ENCODE measurements at places on chromosomes 1 and 21. TPM values are rescaled to one million over a fixed set of nuclear protein-coding genes. Genes with fewer than 3 reads are reported as not detected.
A peak's percentile ranks its signal among the peaks of the same experiment; 100 is the strongest.

Gene C1orf74
- 2.4 TPM for total RNA-seq

Gene SOAT1
- total RNA-seq, result 4.6 TPM

Gene B3GALT5
- total RNA-seq, result 6.6 TPM

Gene AADACL4
- not detected for total RNA-seq

Gene HSPB7
- total RNA-seq, result 3.0 TPM

Gene TBX15
- total RNA-seq, result 17.0 TPM

Gene MASP2
- total RNA-seq, result not detected

Gene HES5
- 32.5 TPM for total RNA-seq

Gene PROX1
- total RNA-seq, result 1.3 TPM

Gene CREB3L4
- 21.4 TPM for total RNA-seq

Gene GOLT1A
- not detected for total RNA-seq

GRCh38 chr1:40981691-40982448, 2.4 kb downstream of the CTPS1 start:
- DNase-seq, result no peak

GRCh38 chr1:101928829-101929228, 67.9 kb downstream of the OLFM3 start:
- no peak for DNase-seq

GRCh38 chr1:112718691-112719418, 3.7 kb upstream of the PPM1J start:
- peak; percentile 95 for DNase-seq

- DNase-seq, result no peak
Observed at GRCh38 chr1:39898191-39898590, 3.5 kb downstream of the MYCL start.

GRCh38 chr1:174964261-174964971, 35.3 kb upstream of the CACYBP start:
- DNase-seq, result no peak

DNA sequence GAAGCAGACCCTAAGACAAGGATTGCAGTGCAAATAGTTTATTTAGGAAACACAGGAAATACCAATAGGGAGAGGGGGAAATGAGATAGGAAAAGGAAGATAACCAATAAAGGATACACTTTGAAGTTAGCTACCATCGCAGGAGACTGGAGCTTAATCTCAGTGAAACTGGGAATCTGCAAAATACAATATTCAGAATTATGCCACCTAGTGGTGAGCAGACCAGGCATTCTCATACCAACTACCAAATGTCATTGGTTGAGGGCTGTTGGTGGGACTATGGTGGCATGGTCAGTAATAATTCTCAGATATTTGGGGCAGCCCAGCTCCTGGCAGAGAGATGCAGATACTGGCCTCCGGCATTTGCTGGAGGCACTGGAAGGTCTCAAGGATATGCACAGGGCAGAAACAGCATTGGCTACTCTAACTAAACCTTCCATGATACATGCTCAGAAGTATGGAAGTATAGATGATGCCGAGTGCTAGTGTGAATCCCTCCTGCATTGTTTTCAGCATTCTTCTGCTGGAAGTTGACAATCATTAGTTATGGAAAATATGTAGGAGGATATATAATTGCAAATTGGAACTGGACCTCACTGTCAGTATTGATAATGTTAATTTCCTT, 11.8 kb upstream of the ZFP69B start:
- no peak for DNase-seq

DNA sequence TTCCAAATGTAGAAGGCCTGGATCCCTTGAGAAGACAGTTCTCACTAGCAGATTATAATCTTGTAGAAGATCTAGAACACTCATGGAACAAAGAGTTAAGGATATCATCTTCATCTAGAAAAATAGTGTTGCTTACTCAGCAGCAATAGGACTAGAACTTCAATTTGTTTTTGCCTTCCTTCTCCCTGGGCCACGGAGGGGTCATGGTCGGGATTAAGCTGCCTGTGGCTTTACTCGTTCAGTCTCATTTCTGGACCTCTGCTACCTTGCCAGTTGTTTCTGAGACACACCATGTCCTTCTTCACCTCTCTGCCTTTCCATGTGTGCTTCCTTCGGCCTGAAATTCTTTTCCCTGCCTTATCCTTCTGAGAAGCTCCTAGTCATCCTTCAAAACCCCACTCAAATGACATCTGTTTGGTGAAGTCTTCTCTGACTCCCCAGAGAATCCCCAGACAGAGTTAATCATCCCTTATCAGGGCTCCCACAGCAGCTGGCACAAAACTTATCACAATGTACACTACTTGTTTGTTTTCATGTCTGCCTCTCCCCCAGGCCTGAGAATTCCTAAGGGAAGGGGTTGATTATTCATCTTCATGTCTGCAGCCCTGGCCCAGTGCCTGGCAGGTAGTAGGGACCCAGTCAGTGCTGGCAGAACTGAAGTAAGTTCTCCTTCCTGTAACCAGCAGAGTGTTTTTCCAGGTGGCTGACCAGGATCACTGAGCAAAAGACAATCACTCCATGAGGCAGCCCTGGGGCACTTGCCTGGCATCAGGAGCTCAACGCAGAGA, 15.5 kb upstream of the SNX27 start:
- no peak for DNase-seq

DNA sequence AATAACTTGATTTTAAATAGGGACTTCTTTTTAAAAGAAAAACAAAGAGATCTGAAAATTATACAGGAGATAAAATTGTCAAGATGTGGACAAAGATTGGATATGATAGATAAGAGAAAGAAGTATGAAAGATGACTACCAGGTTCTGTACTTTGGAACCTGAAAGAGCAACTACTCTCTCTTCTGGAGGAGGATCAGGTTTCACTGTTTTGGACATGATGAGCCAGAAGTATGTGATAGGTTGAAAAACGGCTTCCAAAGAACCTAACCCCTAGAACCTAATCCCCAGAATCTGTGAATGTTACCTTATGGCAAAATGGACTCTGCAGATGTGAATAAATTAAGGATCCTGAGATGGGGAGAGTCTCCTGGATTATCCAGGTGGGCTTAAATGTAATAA, 26.2 kb downstream of the RSBN1 start:
- no peak for DNase-seq

DNA sequence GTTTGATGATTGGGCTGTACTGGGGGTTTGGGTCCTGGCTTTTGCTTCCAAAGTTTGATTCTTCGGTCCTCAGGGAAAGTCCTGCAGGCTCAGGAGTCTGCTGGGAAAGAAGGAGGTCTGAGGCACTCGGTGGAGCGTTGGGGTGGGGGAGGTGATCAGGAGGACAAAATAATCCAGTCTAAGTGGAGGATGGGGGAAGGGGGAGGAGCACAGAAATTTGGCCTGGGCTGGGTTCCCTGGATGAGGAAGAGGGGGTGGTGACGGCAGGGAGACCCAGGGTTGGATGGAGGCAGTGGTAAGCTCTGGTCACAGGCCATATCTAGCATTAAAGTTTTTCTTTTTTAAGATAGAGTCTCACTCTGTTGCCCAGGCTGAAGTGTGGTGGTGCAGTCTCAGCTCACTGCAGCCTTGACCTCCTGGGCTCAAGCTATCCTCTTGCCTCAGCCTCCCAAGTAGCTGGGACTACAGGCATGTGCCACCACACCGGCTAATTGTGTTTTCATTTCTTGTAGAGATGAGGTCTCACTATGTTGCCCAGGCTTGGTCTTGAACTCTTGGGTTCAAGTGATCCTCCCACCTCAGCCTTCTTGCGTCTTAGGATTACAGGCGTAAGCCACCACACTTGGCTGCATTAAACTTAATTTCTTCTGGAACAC, 6.8 kb downstream of the SH2D2A start:
- DNase-seq, result no peak

DNA sequence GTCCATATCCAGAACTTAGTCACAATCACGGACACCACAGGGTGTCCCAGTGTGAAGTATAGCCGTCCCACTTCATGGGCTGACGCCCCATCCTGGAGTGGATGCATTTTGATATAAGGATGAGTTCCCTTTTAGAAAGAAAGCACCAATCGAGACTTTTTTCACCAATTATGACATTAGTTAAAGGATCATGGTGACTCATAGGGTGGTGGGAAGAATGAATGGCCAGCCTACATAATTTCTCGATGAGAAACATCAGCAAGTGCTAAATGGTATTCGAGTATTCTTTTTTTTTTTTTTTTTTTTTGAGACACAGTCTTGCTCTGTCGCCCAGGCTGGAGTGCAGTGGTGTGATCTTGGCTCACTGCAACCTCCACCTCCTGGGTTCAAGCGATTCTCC, 38.5 kb upstream of the USP1 start:
- DNase-seq, result peak; percentile 12

DNA sequence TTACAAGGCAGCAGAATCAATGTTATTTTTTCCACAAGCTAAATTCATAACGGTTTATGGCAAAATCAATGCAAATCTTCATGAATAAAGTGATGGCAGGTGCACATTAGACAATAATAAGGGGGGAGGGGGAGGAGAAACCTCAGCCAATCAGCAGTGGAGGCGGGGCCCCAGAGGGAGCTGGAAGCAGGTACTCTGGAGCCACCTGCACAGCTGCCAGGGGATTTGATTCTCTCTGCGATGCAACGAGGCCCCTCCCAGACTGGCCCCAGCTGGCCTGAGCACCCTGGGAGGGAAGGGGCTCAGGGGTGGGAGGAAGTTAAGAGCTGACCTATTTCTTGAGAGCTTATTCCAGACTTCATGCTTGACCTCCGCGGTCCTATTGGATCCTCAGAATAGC, 127.8 kb upstream of the IGSF21 start:
- no peak for DNase-seq

DNA sequence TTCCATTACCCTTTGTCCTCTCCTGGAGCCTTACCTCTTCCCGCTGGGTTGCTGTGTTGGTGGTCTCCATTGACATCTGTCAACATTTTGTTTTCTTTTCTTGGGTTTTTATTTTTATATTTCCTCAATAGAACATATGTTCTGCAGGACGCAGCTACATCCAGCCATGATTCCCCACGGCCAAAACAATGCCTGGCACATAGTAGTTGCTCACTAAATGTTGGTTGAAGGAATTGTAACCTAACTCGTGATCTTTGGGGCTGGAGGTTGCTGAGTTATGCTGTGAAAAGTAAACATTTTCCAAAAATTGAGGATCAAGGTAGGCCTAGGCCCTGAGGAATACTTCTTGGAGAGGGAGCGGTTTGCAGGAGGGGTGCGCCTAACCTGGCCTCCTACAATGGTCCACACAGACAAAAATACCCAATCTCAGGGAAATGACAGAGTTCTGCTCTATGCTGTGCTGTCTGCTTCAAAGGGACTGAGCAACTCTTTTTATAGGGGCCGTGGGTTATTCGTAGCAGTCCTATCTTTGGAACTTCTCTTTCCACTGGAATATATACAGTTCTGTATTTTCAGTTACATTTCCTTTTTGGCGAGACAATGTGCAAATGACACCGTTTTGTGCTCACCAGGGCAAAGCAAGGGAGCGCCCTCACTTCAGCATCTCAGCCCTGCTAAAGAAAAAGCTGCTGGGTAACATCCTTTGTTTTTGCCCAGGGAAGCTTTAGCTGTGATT, 1.4 kb downstream of the PDPN start:
- DNase-seq, result no peak

GRCh38 chr1:216142921-216143320, 280.3 kb downstream of the USH2A start:
- DNase-seq, result no peak

- DNase-seq, result no peak
Observed at GRCh38 chr1:109754738-109755137, 9.0 kb downstream of the EPS8L3 start.

DNA sequence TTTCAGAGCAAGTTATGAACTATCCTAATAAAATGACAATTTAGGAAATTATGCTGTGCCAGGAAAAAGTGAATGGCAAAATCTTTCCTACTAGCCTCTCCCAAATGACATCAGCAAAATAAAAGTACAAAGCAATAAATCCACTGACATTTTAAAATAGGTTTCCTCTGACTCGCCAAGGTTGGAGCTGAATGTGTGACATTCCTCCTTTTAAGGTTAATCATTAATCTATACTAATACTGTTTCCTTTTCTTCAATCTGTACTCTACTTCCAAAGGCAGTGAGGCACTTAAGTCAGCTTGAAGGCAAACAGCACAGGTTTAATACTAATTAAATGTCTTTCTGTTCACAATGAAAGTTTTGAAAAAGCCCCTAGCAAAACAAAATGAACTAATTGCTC, 15.7 kb downstream of the RNF19B start:
- DNase-seq, result no peak

GRCh38 chr1:166122873-166123466, 43.8 kb downstream of the FAM78B start:
- no peak for DNase-seq

GRCh38 chr1:66944330-66945274, 19.8 kb downstream of the MIER1 start:
- no peak for DNase-seq

DNA sequence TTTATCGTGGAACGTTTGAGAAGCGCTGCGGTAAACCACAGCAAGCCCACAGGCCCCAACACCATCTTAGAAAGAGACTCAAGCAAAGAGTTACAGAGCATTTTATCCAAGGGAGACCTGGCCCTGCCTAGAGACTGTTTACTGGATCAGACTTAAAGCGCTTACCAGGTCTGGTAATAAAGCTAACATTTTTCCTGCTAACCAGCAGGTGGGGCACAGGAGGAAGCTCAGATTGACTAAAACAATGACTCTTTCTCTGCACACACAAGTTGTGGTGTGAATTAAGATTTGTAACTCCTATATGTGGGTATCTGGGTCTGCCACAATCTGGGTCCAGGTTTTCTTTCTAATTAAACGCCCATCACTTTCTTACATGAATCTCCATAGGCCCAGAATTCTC, 136.5 kb upstream of the ETS2 start:
- DNase-seq, result no peak

GRCh38 chr21:39051588-39051949, 131.7 kb downstream of the PSMG1 start:
- DNase-seq, result no peak

DNA sequence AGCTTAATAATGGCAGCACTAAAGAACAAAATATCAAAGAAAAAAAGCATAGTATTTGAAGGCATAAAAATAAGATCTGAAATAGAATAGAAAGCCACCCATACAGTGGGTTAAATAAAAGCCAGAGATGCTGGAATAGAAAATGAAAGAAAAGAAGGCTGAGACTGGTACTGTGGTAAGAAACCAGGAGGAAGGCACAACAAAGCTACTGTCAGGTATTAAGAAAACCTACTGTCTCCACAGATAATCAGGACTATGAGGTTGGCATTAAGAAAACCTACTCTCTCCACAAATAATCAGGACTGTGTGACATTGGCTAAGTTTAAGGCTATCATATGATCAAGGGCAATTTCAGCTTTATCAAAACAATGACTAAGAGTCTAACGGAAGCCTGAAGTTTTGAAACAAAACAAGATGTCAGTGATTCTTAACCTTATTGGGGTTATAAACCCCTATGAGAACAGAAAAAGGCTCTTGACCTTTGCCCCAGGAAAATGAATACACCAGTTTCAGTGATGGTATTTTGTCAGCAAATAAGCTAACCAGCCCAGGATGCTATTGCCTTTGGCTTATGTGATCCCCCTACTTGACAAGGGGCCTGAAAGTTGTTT, 24.4 kb downstream of the MCOLN2 start:
- DNase-seq, result no peak

GRCh38 chr1:43796111-43796581, 88.8 kb downstream of the ST3GAL3 start:
- no peak for DNase-seq

GRCh38 chr1:77900687-77901293, 12.4 kb downstream of the NEXN start:
- DNase-seq, result no peak

All from lower leg skin (tissue), 4 donors.